ENCODE measurements at places on chromosomes 1 and 21.

- DNase-seq: no peak
Observed at GRCh38 chr1:90114521-90115141, 119.7 kb downstream of the ZNF326 start.

DNA sequence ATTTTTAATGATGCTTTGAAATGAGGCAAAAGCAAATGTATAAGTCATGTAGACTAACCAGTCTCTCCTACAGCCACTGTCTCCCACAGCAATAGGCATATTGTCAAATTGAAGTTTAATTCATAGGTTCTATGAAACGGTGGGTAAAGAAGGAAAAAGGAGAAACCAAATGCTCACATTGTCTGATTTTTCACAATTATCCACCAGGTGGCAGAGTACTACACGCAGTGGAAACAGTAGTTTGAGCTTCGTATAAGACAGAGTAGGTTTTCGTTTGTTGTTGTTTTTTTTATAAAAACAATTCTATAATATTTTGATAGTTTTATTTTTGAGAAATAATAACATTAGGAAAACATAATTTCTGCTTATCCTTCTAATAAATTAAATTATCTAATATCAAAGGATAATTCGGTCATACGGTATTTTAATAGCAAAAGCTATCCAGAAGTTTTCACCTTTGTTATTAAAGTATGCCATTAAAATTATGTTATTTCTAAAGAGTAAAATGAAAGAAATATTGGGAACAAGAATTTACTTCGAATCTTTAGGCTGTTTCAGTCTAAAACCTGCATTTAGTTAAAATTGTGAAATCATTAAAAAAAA, 39.1 kb downstream of the TYW3 start:
- no peak for DNase-seq

DNA sequence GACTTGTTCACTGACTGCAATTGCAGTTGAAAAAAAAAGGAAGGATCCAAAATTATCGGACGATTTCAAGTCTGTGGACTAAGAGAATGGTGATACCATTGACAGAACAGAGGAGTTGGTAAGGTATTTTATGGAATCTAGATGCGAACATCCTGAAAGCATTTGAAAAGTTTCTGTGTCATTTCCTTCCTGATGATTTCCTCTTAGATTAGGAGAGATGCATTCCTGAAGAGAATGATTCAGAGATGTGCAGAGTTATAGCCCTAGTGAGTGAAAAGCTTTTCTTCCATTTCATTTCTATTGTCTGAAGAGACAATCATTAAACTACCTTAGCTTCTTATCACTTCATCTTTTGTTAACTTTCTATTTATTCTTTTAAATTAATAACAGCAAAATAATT, 200.0 kb downstream of the KCNK2 start:
- DNase-seq: no peak

DNA sequence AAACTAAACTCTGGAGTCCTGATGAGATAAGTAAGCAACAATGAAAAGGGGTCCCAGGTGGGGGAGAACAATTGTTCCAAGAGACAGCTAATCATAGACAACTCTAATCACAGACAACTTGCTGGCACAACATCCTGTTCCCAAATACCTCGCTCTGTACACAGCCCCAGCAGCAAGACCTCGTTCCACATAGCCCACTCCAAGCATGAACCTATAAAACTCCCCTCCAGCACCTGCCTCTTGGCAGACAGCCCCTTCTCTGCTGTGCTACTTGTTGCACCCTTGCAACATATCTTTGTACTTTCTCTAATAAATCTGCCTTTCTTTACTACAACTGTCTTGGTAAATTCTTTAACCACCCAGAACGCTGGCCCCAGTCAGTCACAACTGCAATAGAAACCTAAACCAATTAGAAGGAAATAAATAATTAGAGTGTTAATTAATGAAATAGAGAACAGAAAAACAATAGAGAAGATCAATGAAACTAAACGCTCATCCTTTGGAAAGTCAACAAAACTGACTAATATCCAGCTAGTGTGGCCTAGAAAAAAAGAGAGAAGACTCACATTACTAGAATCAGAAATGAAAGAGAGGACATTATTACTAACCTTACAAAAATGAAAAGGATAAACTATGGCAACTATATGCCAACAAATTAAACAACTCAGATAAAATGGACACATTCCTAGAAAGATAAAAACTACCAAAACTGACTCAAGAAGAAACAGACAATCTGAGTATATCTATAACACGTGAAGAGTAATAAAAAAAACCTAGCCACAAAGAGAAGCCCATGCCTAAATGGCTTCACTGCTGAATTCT, 36.1 kb downstream of the LRRC40 start:
- DNase-seq: no peak

DNA sequence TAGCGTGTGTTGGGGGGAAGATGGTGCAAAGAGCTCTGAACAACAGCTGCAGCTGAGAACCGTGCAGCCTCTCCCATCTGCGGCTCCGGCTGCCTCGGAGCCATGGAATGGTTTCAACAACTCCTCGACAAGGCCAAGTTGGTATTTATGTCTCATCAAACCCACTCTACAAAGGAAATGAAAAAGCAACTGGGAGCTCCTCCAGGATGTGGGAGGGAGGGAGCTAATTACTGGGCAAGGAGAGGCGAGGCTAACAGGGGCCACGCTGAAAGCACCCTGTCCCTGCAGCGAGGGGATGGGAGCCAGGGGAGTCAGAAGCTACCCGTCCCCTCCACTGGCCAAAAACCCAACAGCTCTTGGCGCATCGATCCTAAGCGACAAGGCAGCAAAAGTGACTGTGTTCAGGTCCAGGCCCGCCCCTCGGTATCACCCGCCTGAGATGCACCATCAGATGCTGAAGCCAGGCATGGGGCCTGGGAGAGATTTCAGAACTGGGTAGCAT, 63.1 kb downstream of the ACOT7 start:
- no peak for DNase-seq

DNA sequence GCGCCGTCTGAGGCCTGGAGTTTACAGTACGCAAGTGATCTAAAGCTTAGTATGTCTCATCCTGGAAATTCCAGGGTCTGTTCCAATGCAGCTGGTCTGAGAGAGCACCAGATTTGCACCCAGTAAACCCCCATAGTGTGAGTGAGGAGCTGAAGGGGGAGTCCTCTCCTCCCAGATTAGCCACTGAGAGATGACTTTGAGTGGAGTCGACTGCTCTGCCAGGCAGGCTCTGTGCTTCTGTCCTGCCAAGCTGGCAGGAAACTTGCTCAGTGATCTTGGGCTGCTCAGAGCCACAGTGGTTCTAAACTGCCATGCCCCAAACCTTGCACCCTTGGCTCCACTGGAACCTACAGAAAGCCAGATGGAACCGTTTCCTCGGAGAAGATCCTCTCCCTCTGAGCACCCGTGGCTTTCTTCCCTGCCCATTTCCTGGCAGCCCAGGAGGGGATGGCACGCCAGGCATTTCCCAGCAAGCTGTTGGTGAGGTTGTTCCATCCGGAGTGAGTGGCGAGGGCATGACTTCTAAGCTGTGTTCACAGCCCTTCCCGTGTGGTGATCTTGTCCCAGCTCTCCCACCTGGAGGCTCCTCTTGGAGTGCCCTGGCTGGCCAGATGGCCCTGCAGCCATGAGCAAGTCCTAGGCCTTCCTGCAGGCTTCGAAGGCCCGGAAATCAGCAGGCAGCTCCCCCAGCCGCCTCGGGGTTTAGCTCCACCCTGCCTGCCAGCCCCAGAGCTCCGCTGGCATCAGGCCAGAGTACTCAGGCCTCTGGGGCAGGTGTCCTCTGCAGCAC, 125.9 kb upstream of the VAMP3 start:
- DNase-seq: no peak

DNA sequence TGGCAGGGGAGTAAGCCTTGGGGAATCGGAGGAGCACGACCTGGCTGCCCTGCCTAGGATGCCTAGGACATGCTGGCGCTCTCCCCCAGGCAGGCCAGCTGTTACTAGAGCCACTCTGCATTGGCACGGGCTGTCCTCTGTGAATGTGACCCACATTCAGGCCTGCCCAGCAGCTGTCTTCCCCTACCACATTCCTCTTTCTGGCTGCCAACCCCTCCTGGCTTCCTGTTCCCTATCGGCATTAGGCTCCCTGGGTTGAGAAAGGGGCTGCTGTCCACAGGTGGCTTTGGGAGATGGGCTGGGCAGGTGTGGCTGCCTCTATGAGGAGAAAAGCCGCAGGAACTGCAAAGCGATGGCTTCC, 2.3 kb upstream of the NFASC start:
- DNase-seq: no peak

GRCh38 chr1:204992201-204992997, 50.6 kb upstream of the CNTN2 start:
- no peak for DNase-seq

DNA sequence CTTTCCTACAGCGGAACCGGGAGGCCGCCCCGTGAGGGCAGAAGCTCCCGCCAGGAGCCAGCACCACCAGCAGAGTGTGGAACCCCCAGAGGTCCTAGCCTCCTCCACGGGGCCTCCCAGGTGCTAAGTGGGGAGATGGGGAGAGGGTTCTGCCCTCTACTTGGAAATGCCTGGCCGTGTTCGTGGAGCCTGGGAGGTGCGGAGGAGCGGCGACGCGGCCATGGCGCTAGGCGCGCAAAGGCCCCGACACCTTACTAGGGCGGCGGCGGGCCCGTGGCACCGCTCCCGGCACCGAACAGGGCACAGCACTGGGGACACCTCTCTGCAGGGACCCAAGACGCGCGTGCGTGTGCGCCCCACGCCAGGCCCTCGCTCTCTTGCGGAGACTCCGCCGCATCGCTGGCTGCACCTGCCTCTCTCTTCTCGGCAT, 1.3 kb upstream of the CACNA1E start:
- no peak for DNase-seq

DNA sequence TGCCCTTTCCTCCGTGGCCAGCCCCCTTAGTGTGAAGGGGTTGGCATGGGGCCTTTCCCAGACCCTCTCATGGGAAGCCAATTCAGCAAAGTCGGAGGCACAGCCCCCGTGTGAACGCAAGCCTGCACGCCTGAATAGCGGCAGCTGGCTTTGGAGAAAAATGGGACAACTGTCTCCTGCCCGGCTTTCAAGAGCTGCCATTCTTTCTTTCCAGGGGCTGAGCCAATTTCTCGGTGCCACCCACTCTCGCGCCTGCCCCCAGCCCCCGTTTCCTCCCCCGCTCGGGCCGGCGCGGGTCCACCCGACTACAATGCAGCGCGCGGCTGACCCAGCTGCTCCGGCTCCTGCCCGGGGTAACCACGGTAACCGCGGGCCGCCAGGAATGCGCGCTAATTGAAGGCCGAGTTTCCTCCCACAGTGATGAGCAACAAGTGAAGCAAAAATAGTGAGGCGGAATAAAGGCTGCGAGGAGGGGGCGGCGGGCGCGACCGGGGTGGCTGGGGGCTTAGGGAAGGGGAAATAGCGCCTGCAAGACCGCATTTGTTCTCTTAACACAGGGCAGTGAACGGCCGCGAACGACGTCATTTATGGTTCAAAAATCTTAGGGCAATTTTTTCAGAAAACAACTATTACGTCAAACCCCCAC, 27.8 kb downstream of the ILDR2 start:
- DNase-seq: no peak

DNA sequence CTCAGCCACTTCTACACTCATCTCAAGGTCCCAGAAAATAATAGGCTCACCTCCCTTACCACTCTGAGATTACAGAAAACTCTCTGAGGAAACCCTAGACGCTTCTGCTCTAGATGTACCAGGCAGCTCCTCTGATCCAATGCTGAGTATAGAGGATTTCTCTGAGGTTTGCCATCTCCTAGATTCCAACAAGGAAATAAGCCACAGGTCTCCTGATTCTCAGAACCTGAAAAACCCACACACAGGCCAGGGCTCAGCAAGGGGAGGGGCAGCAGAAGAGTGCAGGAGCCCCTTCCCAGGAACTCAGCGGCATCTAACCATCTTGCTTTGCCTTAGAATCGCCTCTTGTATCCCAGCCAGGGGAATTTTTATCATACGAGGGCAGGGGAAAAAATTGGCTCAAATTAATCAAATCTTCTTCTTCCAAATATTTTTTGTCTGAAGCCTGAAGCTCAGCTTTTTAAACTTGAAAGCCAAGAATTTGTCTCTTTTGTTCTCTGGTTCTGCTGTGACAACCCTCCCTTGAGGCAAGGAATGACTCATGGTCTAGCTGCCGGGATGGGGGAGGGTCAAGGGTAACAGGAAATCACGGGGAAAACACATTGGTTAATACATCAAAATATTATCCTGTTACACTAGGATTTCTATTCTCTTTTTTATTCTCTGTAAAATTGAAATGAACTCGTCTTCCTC, 30.8 kb downstream of the GORAB start:
- no peak for DNase-seq

DNA sequence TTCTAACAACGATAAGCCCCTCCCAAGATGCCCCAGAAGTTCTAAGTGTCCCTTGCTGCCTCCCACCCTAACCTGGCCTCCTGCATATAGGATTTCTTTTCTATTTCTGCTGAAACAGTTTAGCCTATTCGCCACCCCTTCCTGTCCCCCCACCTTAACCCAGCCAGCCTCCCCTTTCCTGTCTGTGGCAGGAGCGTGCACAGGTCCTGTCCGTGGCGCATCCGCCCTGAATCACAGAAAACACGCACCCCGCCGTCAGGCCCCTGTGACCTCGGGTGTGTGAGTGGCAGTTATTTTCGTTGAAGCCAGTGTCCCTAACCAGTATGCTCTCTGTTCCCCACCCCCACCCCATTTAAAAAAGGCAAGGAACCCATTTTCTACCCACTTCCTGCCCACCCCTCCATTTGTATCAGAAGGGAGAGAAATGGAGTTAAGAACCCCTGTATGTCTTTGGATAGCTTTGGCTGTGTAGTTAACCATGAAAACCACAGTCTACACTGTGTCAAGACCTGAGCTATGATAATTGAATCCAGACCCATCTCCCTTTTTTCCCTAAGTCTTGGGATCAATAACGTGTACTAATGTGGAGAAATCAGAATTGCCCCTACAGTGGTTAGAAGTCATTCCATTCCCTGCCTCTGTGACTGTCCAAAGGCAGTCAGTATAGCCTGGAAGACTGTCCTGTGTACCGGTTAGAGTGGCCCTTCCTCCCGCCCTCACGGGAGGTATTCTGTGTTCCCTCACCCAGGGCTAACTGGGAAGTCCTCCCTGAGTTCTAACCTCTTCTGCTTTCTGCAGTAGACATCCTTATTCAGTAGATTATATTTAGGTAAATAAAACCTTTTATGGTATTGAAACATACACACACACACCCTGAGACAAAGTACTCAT, 1.8 kb downstream of the PLEKHO1 start:
- peak; percentile 57 for DNase-seq

DNA sequence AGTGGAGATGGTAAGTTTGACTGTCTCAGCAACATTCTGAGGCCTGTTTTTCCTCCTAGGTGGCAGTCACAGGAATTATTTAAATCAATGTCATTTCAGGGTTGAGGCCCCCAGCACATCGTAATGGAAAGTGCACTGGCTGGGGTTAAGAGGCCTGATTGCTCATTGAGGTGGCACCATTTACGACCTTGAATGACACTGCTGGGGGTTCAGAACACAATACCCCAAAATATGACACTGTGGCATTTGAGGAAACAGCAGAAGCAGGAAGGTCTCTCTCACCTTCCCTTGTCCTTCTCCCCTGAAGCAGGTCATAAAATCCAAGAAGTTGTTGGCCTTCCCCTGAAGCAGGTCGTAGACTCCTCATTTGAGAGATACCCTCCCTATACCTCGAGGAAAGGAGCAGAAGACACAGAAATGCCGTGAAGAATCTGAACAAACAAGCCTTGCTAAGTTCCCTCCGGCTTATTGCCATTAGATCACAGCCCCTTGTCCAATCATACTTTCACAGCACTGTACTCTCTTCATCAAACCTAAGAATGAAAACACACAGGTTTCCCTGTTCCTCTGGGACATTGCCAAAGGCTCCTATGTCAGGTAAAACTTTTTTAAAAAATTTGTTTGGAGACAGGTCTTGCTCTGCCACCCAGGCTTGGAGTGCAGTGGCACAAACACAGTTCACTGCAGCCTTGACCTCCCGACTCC, 71.3 kb downstream of the S1PR1 start:
- DNase-seq: no peak
